ENCODE measurements at places on chromosomes 7 and 10.

GRCh38 chr10:111598433-111599059 lies 521.7 kb downstream of the ADRA2A start:
- peak; percentile 47 for DNase-seq

GRCh38 chr10:73095481-73096021 lies 1.1 kb downstream of the P4HA1 start:
- DNase-seq: peak; percentile 31

DNA sequence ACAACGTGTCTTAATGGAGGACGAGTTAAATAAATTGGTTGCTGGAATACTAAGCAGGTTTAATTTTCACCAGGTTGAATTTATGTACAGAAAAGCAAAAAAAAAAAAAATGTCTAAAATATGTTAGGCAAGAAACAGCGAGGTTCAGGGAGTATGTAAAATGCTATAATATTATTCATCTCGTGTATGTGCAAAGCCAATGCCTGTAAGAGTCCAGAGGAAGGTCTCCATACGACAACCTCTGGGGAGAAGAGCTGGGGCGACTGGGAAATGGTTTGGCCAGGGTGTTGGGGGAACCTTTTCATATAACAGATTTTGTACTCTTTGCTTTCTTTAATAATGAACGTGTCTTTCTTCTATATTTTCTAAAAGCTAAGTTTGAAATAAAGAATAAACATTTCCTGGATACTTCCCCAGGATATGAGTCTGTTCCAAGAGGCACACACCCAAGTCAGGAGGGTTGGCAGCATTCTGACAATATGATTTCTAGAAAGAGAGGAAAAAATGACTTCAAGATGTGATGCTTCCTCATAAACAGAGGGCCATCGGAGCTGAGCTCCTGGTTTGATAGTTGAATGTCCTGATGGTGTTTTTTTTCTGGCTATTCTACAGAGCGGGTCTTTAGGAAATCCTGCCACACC lies 208.6 kb upstream of the MGMT start:
- no peak for DNase-seq

- DNase-seq: no peak
These were observed 45.7 kb downstream of the IMMP2L start for GRCh38 chr7:111516612-111517011.

DNA sequence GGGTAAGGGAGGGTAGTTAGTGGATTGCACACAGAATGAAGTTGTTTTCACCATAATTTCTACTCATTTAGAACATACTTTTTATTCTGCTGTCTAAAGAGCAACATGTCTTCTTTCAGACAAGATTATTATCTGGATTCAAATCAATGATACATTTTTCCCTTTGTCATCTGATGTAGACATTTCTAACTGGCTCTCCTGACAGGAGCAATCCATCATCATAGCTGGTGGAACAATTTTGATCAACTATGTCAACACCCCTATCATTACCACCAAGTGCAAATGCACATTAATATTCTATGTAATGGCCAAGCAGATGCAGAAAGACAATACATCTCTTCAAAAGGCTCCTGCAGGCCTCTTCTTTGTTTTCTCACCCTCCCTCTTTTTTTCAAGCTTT lies 672.9 kb upstream of the LRRTM3 start:
- DNase-seq: no peak

DNA sequence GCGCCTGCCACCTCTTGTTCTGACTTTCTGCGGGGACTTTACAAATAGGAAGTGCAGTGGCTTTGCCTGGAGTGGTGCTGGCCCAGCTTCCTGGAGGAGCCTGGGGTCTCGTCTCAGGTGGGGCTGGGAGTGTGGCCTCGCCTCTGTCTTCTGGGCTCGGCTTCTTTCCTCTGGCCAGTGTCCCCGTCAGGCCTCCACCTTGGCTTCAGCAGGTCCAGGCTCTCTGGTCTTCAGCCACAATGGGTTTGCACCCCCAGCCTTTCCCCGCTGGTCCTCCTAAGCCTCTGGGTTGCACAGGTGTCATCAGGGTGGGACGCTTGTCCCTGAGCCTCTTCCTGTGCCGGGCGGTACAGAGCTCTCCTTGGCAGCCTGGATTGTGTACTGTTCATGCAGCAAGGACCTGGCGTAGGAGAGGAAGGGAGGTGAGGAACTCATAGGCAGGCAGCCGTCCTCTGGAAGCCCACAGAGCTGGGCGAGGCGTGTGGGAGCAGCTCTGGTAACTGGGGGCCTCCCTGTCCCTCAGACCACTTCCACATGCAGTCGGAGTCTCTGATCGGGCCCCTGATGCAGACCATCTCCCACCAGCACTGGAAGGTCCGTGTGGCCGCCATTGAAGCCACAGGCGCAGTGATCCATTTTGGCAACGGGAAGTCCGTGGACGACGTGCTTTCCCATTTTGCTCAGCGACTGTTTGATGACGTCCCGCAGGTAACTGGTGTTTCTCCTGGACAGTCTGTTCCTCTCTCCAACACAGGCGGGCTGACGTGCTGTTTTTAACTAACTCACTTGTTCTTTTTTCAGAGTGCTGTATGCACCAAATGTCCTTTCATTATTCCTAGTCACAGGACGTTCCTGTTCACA lies 2.3 kb upstream of the PRKAR1B start:
- DNase-seq: no peak

DNA sequence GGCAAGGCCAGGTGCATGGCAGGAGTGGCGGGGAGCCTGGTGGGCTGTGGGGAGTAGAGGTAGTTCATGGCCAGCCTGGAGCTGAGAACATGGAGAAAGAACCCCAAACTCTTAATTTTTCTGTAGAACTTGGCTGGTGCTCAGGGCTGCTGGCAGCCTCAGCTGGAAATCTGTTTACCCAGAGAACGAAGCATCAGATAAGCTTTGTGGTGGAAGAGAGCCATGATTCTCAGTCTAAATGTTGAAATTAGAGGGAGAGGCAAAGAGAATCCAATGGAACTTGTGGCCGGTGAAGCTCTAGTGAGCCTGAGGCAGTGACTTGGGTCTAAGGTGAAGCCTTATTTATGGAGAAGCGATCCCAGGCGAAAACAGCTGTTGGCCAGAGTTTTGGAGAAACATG lies 126.4 kb downstream of the CCDC3 start:
- DNase-seq: no peak

- no peak for DNase-seq
These were observed 465.6 kb upstream of the VSTM2A start for GRCh38 chr7:54076616-54077015.

DNA sequence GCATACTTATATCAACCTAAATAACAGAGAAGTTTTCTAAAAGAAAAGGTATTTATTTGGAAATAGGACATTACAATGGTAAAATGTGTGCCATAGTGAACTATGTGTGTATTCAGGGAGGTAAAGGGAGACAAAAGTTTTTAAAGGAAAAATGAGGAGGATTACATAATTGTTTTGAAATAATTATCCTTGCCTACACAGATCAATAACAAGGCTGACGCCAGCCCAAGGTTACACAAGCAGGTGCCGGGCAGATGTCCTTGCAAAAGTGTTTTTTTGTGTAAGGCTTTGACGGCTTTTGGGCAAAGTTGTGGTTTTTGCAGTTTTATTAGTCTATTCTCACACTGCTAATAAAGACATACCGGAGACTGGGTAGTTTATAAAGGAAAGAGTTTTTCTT lies 22.7 kb upstream of the SLC35B4 start:
- DNase-seq: no peak

DNA sequence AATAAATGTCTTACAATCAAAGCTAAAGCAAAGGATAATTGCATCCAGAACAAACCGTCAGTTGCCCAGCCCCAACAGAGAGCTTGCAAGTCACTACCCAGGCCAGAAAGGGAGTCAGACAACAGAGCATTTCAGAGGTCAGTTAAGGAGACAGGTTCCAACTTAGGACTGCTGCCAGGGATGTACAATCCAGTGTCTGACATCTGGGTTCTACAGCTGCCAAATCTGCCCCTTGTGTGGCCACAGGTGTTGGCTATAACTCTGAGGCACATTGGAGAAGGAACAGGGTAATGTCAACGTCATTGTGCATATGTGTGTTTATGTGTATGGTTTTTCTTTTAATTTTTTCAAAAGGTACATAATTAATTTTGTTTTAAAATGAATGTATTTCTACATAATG lies 85.2 kb upstream of the GLCCI1 start:
- DNase-seq: no peak

DNA sequence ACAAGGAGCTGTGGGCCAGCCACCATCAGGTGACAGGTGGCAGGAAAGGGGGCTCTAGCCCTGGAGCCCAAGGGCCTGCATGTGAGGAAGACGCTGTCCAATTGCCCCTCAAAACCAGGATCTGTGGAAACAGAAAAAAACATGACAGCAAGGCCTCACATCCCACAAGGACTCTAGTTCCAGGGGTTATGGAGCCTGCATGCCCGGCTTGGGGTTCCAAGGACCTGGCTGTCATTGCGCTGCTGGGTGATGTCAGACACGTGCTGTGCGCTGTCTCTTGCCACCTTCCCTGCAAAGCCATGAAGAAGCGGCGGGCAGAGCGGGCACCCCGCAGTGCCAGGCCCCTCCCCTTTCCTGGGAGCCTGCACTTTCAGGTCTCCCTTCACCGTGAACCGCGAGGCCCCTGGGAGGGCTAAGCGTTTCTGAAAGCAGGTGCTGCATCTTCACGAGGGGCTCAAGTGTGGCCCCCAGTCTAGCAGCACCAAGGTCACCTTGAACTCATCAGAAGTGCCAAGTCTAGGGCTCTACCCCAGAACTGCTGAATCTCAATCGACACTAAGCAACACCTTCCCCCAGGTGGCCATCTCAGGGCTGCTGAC lies 15.1 kb upstream of the CRYGN start:
- DNase-seq: no peak

DNA sequence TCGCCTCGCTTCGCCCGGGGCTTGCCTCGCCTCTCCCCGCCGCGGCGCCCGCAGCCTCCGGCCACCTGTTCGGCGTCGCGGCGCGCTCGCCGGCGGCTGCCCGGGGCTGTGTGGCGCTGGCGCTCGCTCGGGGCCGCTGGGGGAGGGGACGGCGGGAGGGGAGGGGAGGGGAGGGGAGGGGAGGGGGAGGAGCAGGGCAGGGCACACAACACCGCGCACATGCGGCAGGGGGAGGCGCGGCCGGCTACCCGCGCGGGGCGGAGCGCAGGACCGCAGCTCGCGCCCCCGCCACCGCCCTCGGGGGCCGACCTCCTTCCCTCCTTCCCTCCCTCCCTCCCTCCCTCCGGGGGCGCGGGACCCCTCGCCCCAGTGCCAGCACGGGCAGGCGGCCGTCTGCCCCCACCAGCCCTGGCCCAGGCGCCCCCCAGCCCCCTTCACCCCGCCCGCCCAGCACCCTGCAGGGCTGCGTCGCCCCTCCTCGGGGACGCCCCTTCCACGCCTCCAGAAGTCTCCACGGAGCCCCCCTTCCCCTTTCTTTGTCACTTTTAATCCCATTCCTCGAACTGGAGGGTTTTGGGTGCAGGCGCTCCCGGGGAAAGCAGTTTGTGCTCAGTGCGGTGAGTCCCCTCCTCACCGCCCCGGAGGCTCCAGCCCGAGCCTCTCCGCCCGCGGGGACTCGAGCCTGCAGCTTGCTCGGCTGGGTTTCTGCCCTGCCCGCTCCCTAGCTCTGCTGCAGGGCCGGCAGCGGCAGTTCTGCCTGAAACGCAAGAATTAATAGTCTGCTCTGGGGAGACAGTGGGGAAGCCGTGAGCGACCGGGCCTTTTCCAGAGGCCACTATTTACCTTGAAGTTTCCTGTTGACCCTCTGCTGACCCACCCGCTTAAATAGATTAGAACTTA lies at the start of gene PARD3:
PARD3 (minus strand) TSS at position 112 of the 900 bp plus-strand sequence. CDS start 301 bp downstream, outside the sequence.
- peak; percentile 80 for DNase-seq

DNA sequence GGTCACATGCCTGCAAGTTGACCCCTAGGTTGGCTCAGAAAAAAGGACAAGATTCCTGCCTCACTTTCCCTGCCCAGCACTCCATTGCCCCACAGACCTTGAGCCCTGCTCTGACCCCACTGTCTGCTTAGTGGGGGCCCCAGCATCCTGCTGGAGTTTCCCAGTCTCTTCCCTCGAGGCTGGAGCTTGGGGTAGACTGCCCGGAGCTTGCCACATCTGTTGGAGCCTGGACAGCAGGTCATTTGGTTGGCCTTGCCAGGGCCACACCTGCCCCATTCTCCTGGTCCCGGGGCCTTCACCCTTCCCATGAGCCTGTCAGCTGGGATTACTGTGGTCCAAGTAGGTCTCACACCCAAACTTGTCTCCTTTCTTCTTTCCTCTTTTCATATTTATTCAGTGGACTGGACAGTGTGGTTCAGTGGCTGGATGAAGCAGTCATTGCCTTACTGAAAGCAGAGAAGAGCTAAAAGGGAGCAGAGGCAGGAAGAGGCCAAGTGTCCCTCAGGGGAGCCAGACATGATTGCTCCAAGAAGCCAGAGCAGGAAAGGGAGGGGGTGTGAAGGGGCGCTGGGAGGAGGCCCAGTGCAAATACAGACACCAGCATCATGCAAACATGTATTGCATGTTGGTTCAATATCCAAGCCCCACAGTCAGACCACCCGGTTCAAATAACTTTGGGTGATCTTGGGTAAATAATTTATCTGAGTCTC lies 56.2 kb upstream of the CACUL1 start:
- DNase-seq: no peak

DNA sequence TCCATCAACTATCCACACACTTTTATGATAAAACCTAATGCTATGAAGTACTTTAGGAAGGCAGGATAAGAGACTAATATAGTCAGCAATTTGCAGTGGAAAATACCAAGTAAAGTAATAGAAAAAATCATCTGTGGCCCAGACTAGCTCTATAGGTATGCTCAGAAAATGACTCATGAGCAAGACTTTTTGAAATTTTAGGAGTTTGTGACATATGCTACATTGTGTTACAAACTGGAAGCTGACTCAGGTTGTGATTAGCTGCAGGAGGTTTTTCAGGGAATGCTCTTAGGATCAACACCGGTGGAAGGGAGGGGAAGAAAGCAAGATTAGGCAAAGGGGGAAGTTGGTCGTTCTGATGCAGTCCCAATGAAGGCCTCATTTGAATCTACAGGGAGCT lies 56.1 kb downstream of the FEZF1 start:
- DNase-seq: no peak

DNA sequence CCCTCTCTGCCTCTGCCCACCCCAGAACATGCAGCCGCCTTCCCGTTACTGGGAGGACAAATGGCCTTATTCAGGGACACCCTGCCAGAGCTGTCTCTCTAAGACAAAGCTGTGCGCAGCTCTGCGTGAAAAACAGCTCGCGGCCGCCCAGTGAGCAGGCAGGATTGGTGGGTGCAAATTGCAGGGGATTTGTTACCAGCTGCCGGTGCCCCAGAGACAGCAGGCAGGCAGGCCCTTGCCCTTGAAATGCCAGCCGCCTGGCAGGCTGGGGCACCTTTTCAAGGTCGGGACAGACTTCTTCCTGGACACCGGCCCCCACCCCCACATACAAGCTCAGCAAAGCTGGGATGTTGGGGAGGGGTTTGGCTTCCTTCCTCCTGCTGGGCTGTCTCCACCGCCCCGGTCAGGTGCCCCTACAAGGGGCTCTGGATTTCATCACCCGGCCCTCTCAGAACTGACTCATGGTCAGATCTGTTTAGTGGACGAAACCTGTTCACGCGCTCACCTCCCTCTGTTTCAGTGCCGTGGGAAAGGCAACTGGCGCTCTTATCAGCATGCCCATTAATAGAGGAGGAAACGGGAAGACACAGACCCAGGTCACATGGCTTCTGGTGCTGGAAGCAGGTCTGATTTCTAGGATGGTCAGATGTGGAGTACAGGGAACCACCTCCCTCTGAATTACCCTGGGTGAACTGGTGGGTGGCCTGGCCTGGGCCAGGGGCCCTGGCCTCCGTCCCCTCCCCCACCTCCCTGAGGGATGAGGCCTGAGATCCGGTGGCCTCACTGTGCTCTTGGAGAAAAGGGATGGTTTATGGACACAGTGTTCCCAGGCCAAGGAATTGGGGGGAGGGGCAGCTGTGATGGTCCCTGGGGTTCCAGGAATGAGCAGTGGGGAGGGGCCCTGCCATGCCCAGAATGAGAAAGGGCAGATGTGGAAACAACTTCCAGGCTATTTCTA lies 123.9 kb upstream of the PPIF start:
- DNase-seq: no peak

- no peak for DNase-seq
These were observed 75.1 kb upstream of the LEP start for GRCh38 chr7:128165927-128166420.
